ENCODE measurements at places on chromosomes 11 and 22.

GRCh38 chr11:113675003-113675561, 31.0 kb downstream of the TMPRSS5 start:
- no peak for DNase-seq

DNA sequence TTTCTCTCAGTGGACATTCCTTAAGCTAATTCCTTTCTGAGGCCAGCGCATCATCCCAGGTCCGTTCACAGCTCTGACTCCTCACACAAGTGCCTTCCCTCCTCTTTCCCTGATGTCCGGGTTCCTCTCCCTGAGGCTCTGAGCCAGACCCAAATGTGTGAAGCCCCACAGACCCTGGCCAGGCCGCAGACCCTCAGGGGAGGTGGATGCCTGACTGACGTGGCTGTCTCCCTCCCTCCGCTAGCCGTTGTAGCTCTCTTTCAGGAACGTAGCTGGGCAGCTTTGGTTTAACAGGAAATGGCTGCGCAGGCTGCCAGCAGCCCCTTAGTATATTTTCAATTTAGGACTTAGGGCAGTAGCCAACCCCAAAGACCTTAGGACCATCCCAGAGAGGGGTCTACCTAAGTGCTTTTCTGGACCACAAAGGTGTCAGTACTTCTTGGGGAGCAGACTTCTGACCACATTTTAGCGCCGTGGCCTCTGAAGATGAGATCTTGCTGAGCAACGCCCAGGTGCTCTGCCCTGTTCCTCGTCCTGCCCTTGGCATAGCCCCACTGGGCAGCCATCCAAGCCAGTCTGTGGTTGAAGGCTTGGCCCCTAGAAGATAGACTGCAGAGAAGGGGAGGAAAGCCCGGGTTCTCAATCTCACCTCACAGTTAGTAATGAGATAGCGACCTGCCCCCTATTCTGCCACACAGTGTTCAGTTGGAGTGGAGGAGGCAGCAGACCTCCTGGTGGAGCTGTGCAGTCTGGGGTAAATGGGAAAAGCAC, 27.0 kb downstream of the MYBPC3 start:
- no peak for DNase-seq

DNA sequence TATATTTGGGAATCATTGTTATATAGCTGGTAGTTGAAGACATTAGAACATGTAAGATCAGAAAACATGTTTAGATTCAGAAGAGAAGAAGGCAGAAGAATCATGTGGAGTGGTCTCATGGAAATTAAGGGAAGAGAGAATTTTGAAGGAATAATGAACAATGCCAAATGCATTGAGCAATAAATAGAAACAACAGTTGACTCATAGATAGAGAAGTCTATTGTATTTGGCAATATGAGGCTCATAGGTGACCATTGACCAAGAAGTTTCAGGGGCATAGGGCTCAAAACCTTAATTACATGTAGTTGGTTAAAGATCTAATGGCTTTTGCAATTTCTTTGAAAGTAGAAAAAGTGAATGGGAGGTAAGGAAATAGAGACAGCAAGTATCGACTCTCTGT, 123.9 kb downstream of the PAX6 start:
- no peak for DNase-seq

GRCh38 chr11:112570333-112570732, 309.7 kb upstream of the PLET1 start:
- DNase-seq, result no peak

- no peak for DNase-seq
Observed at GRCh38 chr22:46070215-46070802, 80.0 kb upstream of the PPARA start.

GRCh38 chr11:36193721-36194120, 95.5 kb downstream of the COMMD9 start:
- DNase-seq, result no peak

DNA sequence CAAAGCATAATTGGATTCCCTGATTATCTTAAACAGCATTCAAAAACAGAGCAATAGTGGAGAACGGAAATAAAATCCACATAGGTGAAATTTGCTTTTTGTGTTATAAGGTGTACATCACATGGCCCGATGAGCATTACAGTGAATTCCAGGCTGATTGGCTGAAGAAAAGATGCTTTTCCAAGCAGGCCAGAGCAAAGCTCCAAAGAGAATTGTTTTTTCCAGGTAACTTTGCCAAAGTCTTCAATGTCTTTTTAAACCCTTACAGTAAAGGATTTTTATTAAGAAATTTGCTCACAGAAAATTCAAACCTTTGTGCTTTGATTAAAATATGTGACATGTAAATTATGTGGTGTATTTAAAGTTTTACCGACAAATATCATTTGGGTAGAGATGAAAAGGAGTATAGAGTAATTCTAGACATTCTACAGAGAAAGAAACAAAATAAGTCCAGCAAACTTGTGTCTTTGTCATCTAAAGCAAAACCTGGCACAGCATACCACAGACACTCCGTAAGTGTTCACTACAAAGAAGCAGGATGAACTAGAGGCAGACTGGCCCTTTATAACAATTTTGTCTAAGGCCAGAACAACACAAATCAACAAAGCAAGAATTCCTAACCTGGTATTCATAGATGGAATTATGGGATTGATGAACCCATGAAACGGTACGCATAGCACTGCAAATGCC, 16.6 kb downstream of the BBOX1 start:
- no peak for DNase-seq

GRCh38 chr11:8220261-8221045, 43.2 kb downstream of the LMO1 start:
- DNase-seq, result no peak

- no peak for DNase-seq
Observed at GRCh38 chr22:47215851-47216250, 453.4 kb downstream of the TBC1D22A start.

DNA sequence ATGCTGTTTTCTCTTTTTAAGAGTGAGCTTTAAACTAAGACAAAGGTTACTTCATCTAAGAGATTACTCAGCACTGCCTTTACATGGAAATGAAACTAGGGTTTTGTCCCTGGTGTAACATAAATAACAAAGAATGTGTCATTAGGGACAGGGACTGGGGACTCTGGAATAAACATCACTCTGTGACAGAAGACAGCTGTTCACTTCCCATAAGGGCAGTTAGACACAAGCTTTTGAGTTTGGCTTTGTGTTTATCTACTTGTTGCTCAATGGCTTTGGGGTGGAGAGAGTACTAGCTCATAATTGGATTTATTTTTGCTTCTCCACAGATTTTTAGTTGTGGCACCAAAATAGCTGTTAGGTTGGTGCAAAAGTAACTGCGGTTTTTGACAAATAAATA, 154.5 kb downstream of the OR4C45 start:
- no peak for DNase-seq

DNA sequence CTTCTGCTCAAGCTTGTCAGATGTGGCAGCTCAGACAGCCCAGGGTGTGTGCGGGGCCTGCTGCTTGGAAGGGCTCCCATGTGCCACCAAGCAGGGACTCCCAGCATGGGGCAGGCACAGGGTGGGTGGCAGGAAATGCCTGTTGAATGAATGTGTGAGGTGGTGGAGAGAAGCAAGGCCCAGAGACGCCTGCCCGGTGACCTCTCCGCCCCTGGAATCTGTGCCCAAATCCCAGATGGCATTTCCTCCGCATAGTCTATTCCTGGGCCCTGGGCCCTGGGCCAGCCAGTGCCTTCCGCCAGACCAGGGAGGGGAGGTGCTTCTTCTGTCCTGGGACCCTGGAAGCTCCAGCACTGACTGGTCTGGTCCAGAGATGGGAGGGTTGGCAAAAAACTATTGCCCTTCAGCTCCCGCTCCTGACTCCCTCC, 3.7 kb downstream of the CST6 start:
- no peak for DNase-seq

- DNase-seq, result no peak
Observed at GRCh38 chr22:49345896-49346295, 481.8 kb downstream of the BRD1 start.

GRCh38 chr22:27089264-27089663, 431.9 kb downstream of the MIAT start:
- no peak for DNase-seq

DNA sequence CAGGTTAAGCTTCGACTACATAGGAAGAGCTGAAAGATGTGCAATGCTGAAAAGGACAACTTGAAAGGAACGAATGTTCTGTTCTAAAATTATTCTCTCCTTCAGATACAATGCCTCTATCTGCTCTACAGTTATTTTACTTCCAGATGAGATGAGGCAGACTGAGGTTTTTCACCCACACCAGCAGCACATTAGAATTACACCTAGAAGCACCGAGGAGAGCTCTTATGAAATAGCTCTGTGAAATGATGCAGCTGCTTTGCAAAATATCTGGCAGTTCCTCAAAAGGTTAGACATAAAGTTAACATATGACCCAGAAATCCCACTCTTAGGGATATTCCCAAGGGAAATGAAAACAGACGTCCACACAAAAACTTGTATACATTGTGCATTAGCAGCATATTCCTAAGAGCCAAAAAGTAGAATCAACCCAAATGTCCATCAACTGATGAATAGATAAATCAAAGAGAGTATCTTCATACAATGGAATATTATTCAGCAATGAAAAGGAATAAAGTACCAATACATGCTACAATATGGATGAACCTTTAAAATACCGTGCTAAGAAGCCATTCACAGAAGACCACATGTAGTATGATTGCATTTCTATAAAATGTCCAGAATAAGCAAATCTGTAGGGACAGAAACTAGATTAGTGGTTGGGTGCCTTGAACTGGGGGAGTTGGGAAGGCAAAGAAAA, 34.5 kb downstream of the WT1 start:
- no peak for DNase-seq

- no peak for DNase-seq
Observed at GRCh38 chr22:36981247-36981775, 37.9 kb downstream of the TST start.

- DNase-seq, result no peak
Observed at GRCh38 chr11:119796363-119797060, 67.5 kb upstream of the NECTIN1 start.

- no peak for DNase-seq
Observed at GRCh38 chr11:61815790-61816735, 740 bp downstream of the FADS1 start.

DNA sequence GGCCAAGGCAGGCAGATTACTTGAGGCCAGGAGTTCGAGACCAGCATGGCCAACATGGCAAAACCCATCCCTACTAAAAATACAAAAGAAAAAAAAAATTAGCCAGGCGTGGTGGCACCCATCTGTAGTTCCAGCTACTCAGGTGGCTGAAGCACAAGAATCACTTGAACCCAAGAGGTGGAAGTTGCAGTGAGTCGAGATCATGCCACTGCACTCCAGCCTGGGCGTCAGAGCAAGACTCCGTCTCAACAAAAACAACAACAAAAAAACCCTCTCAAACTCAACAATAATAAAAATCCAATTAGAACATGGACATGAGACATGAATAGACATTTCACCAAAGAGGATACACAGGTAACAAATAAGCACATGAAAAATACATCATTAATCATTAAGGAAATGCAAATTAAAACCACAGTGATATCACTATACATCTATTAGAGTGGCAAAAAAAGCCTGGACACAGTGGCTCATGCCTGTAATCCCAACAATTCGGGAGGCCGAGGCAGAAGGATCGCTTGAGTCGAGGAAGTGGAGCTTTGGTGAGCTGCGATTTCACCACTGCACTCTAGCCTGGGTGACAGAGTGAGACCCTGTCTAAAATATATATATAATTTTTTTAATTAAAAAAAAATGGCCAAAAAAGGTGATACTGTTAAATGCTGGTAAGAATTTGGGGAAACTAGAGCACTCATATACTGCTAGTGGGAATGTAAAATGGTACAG, 12.7 kb upstream of the SEPTIN5 start:
- no peak for DNase-seq

- DNase-seq, result no peak
Observed at GRCh38 chr11:57903441-57904123, 120.1 kb upstream of the OR9Q1 start.

- DNase-seq, result no peak
Observed at GRCh38 chr11:13972043-13972910, 9.8 kb downstream of the SPON1 start.

GRCh38 chr22:17921871-17922821, 102.2 kb downstream of the MICAL3 start:
- no peak for DNase-seq

- no peak for DNase-seq
Observed at GRCh38 chr11:61027141-61027840, 55.8 kb downstream of the CD6 start.

DNA sequence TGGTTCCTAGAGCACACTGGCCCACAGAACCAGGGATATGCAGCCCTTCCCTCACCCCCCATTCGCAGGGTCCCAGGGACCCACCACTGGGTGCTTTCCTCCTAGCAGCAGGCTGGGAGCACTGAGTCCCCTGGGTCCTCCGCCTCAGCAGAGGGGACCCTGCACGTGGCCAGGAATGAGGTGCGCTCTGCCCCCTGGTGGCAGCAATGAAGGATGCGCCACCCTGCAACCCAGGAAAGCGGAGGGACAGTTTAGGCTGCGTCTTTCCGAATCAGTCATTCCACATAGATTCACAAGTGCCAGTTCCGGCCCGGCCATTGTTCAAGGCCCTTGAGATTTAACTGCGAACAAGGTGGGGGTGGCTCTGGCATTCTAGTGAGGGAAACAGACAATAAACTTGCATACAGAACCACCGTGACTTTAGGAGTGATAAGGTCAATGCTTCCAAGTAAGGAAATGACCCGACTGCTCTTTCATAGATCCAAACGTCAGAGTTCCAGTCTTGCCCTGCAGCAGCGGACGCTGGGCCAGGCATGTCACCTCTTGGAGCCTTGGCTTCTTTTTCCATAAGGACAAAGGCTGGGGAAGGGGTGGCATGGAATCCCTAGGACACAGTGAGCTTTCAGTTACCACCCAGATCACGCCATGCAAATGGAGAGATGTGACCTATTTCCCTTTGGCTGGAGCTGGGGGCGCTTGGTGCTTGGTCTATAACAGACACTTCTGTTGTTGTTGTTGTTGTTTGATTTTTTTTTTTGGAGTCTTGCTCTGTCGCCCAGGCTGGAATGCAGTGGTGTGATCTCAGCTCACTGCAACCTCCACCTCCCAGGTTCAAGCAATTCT, 7.7 kb downstream of the RIN1 start:
- DNase-seq, result peak; percentile 67

GRCh38 chr11:93340223-93340622, 9.7 kb downstream of the DEUP1 start:
- no peak for DNase-seq

- no peak for DNase-seq
Observed at GRCh38 chr11:57983191-57983590, 40.5 kb upstream of the OR9Q1 start.

DNA sequence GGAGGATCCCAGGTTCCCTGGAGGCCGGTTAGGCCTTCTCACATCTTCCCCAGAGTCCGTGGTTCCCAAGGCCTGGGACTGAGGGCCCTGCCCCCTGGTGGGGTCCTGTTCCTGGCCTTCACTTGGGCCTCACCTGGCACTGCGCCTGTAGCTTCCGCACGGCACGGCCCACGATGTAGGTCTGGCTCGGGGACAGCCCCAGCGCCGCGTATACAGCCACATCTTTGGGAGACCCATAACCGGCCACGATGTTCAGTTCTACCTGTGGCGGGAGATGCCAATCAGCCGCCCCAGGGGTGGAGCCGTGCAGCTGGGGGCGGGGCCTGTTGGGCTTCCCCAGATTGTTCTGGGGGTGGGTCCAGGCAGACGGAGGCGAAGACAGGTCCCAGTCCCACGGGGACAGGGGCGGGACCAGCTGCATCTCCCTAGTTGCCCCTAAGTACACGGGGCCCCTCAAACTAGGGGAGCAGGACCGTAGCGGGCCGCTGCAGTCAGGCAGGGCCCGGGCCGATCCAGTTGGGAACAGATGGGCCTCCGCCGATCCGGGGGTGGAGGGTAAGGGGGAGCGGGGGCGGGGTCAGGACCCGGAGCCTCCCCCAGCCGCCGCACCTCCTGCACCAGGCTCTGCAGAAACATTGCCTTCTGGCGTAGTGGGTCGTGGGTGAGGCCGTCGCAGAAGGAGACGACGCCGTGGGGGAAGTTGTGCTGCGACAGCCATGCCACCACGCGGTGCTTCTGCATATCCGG, 10.1 kb downstream of the AIP start:
- no peak for DNase-seq

GRCh38 chr11:67634366-67635230, 4.9 kb upstream of the NUDT8 start:
- no peak for DNase-seq
